ENCODE measurements at places on chromosomes 6 and 20.

DNA sequence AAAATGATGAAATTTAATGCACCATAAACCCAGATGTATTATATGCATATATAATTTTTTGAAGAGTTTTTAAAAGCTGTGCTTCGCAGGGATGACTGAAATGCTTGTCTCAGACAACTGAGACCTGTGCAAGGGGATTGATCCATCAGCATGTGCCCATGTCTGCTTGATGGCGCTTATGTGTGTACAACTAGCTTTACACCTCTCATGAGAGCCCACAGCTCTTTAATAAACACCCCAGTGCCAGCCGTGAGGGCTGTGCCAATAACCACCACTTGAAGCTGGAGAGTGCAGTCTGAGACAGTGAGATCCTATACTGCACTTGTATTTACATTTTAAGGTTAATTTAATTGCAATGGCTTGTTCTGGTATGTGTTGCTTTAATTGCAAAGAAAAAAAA lies 225.5 kb downstream of the BCKDHB start:
- no peak for DNase-seq

GRCh38 chr6:140043357-140043756 lies 668.9 kb upstream of the CITED2 start:
- no peak for DNase-seq

DNA sequence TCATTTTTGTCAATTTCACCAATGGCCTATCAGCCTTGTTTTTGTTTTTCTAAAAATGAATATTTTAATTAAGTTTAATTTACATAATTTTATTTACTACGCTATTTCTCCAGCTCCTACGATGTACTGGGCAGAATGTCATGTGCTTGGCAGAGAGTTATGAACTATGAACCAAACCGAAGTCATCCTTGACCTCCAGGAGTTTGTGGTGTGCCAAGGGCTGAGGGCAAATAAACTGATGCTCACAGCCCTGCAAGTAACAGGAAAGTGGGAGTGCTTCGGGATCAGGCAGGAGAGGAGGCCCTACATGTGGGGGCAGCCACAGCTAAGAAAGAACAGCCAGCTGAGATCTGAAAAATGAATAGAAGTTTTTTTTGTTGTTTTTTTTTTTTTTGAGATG lies 38.6 kb downstream of the ZNF217 start:
- no peak for DNase-seq

DNA sequence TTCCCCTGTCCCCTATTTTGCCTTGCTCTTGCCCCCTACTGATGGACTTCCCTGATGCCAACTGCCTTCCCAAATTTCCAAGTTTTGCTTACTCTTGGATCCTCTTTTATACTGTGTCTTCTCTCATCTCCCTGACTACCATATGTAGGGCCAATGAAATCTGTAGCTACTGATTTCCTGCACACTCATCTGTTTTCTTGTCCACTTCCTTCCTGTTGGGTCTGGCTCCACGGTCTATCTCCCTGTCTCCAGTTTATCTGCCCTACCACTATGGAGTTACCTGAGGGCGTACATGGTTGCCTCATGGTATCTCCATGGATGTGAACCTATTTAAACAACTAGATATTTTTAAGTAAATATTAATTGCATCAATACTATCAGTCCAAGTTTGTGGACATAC lies 140.3 kb upstream of the MCHR2 start:
- no peak for DNase-seq

DNA sequence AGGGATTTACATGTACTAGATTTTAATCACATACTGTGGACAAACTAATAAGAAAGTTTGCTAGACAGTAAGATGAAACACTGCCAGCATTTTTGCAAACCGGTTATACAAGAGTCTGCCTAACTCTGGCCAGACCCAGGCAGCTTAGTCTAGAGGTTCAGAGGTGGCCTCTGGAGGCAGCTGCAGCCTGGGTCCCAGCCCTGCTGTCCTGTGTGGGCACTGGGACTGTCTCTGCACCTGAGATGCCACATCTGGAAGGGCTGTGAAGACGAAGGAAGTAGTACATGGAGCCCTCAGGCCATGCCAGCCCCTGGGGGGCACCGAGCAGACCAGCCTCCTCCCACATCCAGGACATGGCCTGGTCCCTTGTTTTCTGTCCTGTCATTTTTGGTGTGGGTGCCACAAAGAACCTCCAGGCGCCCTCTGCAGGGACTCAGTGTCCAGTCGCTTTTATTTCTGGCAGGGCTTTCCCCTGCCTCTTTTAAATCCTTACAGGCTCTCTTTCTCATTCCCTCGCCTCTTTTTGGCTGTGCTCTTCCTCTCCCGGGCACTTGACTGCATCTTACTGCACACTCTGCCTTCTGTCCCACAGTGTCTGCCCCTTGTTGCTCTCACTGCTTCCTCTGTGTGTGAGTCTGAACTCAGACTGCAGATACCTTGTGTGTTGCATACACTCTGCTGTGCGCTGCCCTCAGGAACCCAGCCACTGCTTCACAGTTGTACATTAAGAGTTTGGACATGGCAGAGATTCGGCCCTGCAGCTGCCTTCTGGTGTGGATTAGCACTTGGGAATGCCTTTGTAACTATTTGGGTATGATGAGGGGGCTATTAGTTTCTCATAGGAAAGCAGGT lies 216.7 kb downstream of the ZDHHC14 start:
- no peak for DNase-seq

DNA sequence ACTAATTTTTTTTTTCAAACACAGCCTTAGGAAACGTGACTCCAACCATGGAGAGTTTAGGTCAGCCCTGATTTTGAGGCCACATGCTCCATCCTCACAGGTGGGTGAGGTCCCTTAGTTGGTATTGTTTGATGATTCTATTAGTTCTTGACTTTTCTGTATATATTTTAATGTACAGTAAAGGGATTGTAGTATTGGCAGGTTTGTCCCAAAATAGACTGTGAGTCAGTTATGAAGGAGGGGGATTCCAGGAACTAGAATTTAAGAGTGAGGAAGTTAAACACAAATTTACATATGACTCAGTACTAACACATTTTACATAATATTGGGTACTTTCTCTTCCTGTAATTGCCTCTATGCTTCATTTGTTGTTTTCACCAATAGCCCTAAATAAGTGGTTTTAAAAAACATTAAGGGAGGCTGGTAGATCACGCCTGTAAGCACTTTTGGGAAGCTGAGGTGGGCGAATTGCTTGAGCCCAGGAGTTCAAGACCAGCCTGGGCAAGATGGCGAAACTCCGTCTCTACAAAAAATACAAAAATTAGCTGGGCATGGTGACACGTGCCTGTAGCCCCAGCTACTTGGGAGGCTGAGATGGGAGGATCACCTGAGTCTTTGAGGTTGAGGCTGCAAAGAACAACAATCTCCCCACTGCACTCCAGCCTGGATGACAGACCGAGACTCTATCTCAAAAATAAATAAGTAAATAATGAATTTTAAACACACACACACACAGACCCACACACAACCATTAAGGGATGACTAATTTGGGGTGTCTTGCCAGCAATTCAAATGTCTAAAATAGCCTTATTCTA lies 81.8 kb downstream of the SGK1 start:
- no peak for DNase-seq

DNA sequence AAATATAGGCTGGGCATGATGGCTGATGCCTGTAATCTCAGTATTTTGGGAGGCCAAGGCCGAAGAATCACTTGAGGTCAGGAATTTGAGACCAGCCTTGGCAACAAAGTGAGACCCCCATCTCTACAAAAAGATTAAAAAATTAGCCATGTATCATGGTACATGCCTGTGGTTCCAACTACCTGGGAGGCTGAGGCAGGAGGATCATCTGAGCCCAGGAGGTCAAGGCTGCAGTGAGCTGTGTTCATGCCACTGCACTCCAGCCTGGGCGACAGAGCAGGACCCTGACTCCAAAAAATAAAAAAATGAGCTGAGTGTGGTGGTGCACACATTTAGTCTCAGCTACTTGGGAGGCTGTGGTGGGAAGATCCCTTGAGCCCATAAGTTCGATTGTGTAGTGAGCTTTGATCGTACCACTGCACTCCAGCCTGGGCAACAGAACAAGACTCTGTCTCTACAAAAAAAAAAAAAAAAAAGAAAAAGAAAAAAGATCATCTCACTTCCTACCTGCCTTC lies 10.1 kb upstream of the GUCA1B start:
- no peak for DNase-seq

DNA sequence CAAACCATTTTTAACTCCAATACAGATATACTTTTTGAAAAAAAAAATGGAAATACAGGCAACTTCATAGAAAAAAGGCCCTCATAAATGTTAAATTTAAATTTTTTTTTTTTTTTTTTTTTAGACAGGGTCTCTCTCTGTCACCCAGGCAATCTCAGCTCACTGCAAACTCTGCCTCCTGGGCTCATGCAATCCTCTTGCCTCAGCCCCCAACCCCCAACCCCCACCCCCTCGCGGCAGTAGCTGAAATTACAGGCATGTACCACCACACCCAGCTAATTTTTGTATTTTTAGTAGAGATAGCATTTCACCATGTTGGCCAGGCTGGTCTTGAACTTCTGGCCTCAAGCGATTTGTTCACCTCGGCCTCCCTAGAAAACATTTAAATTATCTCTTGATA lies 12.8 kb upstream of the ULBP3 start:
- no peak for DNase-seq

Measured in GOT3 (cell line).